ENCODE measurements at places on chromosomes 1 and 21. TPM values are rescaled to one million over a fixed set of nuclear protein-coding genes. Genes with fewer than 3 reads are reported as not detected.
A peak's percentile ranks its signal among the peaks of the same experiment; 100 is the strongest.

Gene COL9A2
- 2.7 TPM for total RNA-seq

Gene ADAMTS1
- 44.8 TPM for total RNA-seq

Gene PTPRU
- total RNA-seq, result 5.3 TPM

Gene LCE1A
- not detected for total RNA-seq

Gene VSIG8
- not detected for total RNA-seq

- no peaks in the 10 kb centered on the region for H3K36me3 ChIP-seq
- no peak for DNase-seq
- no peaks in the 10 kb centered on the region for H3K27me3 ChIP-seq
- no peak overlapping the region for H3K27ac ChIP-seq
- H3K4me1 ChIP-seq, result no peaks in the 10 kb centered on the region
- H3K4me3 ChIP-seq, result no peak overlapping the region
Measured at GRCh38 chr21:40011371-40011770, 144.1 kb downstream of the PCP4 start.

- no peaks in the 10 kb centered on the region for H3K4me1 ChIP-seq
- no peak for DNase-seq
- no peak overlapping the region for H3K27ac ChIP-seq
- peaks cover 14% of the 10 kb centered on the region for H3K27me3 ChIP-seq
Measured at GRCh38 chr1:14735841-14736240, 137.4 kb downstream of the KAZN start.

DNA sequence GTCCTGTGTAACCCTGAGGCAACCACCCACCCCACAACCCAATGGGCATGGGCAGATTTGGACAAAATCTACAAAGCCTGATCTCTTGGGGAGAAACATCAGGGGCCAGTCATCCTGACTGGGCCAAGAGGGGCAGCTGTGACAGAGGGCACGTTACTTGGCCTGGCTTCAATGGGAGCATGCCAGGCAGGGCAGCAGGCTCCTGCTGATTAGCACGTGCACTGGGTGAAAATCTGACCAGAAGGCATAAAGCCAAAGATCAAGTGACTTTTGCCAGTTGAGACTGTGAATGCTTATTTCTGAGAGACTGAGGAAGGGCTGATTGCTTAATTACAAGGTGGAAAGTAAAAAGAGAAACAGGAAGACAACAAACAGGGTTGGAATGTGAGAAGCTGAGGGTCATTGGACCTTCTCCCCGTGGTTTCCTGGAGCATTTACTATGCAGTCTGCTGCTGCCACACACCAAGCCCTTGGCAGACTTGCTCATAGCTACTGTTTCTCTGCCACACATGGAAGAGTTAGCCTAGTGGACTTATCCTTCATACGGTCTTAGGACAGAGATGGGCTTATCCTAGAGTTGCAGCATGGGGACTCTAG, 39.8 kb upstream of the TNR start:
- no peak overlapping the region for H3K27ac ChIP-seq
- no peaks in the 10 kb centered on the region for H3K4me1 ChIP-seq
- DNase-seq, result no peak
- H3K27me3 ChIP-seq, result no peaks in the 10 kb centered on the region
- H3K4me3 ChIP-seq, result no peak overlapping the region

DNA sequence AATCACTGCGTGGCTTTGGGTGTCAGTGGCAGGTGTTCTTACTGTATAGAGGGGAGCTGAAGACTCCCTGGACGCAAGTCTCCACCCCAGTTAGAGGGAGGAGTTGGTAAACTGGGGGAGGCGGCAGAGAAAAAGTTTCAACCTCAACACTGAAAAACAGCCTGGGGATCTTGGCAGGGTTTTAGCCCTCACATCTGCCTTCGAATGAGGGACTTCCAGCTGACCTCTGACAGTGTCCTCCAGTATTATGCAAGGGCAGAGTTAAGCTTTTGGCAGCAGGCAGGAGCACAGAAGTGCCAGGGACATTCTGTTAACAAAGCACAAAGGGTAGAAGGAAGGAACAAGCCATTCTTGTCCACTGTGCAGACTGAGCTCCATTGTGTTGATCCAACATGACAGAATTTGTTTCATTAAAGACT, 41.2 kb upstream of the RAB4A start:
- H3K27ac ChIP-seq, result peak overlapping the region; percentile 79
- H3K36me3 ChIP-seq, result no peaks in the 10 kb centered on the region
- H3K4me1 ChIP-seq, result peaks cover 21% of the 10 kb centered on the region

- no peaks in the 10 kb centered on the region for H3K36me3 ChIP-seq
- H3K27ac ChIP-seq, result peak overlapping the region; percentile 85
- H3K4me3 ChIP-seq, result no peak overlapping the region
- peak; percentile 82 for DNase-seq
Measured at GRCh38 chr1:1597275-1597930, 2.5 kb downstream of the FNDC10 start.

- no peak overlapping the region for H3K4me3 ChIP-seq
- no peak for DNase-seq
- H3K4me1 ChIP-seq, result peaks cover 7% of the 10 kb centered on the region
- no peaks in the 10 kb centered on the region for H3K36me3 ChIP-seq
- peak overlapping the region; percentile 9 for H3K27ac ChIP-seq
- no peaks in the 10 kb centered on the region for H3K27me3 ChIP-seq
Measured at GRCh38 chr1:204466416-204467405, 27.9 kb downstream of the PIK3C2B start.

- no peaks in the 10 kb centered on the region for H3K4me1 ChIP-seq
- H3K4me3 ChIP-seq, result no peak overlapping the region
Measured at GRCh38 chr1:17661546-17662157, 93.5 kb upstream of the ACTL8 start.

GRCh38 chr1:89635825-89636815, 3.2 kb downstream of the LRRC8C start:
- H3K4me1 ChIP-seq, result peaks cover 51% of the 10 kb centered on the region
- no peak for DNase-seq
- H3K4me3 ChIP-seq, result peak overlapping the region; percentile 14
- no peaks in the 10 kb centered on the region for H3K36me3 ChIP-seq
- H3K27ac ChIP-seq, result peak overlapping the region; percentile 11

DNA sequence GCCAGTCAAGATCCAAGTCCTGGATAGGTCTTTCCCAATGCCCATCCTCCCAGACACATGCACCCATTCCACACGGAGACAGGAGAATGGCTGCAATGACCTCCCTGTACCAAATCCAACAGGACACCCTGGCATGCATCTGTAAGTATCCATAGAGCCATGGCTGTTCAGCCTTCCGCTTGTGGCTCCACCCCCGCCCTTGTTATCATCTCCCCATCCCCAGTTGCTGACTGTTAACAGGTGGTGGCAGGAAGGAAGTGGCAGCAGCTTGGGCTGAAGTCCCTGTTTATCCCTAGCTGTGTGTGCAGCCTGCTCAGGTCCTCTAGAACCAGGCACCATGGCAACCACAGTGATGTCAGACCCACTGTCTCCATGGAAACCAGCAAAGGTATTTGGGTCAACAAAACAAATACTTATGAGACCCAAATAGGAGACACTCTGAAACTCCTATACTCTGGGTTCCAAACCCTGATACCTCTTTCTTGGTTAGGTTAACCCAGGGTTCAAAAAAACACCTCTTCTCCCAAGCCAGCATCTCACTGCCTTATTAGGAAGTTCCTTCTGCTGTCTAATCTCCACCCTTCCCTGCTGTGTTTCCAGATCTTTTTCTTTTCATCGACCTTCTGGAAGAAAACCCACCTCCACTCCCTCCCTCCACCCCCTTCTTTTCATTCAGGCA, 721 bp downstream of the PBXIP1 start:
- H3K27me3 ChIP-seq, result no peaks in the 10 kb centered on the region
- DNase-seq, result peak; percentile 82
- H3K4me1 ChIP-seq, result peaks cover 60% of the 10 kb centered on the region
- peak overlapping the region; percentile 77 for H3K27ac ChIP-seq
- peaks cover 26% of the 10 kb centered on the region for H3K36me3 ChIP-seq

DNA sequence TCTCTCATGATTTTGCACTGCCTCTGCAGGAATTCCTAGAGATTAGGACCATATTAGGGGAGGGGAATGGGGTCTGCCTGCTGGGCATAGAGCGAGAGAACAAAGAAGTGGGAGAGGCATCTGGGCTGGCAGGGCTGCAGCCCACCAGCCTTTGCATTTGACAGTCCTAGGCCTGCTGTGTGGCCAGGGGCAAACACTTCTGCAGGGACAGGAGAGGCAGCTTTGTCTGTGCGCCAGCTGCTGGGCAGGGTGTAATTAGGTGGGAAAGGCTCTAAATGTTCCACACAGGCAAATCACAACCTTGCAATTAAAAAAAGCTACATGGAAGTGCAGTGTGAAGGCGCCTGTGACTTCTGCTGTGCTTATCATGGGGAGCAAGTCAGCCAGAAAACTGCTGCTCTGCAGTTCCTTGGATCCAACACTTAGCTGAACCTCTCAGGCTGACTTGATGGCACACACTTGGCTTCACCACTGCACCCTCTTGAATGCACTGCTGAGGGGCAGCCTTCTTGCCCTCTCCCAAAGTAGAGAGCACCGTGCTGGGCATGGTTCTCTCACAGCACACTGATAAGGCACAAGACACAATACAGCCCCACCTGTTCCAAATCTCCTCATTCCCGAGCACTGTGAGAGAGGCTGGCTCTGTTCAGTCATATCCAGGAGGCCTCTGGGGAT, 73.6 kb upstream of the TLR5 start:
- DNase-seq, result no peak
- no peaks in the 10 kb centered on the region for H3K4me1 ChIP-seq
- no peaks in the 10 kb centered on the region for H3K36me3 ChIP-seq
- H3K4me3 ChIP-seq, result no peak overlapping the region

GRCh38 chr1:62720946-62721554, 32.9 kb upstream of the DOCK7 start:
- H3K36me3 ChIP-seq, result no peaks in the 10 kb centered on the region
- H3K4me3 ChIP-seq, result no peak overlapping the region
- no peaks in the 10 kb centered on the region for H3K27me3 ChIP-seq

- peak; percentile 25 for DNase-seq
- H3K27ac ChIP-seq, result no peak overlapping the region
- H3K4me1 ChIP-seq, result peaks cover 7% of the 10 kb centered on the region
- H3K36me3 ChIP-seq, result no peaks in the 10 kb centered on the region
Measured at GRCh38 chr1:92975551-92976232, 14.4 kb upstream of the DIPK1A start.

DNA sequence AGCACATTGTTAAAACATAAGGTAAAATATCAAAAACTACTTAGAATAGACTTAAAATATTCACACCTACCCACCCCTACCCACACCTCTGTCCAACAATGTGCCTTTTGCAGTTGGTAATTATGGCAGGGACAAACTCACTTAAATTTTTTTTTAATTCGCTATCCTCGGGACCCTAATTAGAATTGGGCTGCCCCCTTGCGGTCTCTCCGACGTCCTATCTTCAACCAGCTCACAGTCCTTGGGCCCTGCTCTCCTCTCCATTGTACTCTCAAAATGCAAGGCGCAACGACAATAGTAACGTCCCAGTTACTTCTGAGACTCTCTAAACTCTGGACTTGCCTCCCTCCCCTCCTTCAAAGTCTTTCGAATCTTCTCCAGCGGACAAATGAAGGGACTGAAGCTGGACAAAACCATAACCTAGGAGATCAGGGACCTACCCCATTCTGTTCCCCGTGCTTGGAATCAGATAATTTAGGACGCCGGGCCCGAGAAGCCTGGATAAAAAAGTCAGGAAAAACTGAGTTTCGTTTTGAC, 1.1 kb upstream of the CIART start:
- peak overlapping the region; percentile 93 for H3K27ac ChIP-seq
- peak overlapping the region; percentile 56 for H3K4me3 ChIP-seq
- H3K4me1 ChIP-seq, result peaks cover 12% of the 10 kb centered on the region
- no peaks in the 10 kb centered on the region for H3K27me3 ChIP-seq
- H3K36me3 ChIP-seq, result peaks cover 7% of the 10 kb centered on the region

Data from adrenal gland (tissue), 19 donors.